ENCODE measurements at places on chromosomes 3 and 15.
A peak's percentile ranks its signal among the peaks of the same experiment; 100 is the strongest.

DNA sequence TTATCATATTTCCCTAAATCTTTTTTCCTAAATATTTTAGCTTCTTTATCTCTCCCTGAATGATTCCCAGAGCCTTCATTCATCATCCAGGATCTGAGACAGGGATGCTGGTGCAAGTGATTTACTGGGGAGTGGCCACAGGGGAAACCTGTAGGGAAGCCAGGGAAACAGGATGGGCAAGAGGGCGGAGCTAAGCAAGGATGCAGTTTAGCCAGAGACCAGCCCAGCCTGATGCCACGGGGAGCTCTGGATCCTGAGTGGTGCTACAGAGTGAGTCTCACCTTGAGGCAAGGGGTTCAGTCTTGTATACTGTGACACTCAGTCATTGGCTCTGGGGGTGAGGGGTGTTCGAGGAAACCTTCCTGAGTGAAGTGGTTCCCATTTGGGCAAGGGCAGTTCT lies 39.7 kb upstream of the LRRFIP2 start:
- DNase-seq, result no peak

DNA sequence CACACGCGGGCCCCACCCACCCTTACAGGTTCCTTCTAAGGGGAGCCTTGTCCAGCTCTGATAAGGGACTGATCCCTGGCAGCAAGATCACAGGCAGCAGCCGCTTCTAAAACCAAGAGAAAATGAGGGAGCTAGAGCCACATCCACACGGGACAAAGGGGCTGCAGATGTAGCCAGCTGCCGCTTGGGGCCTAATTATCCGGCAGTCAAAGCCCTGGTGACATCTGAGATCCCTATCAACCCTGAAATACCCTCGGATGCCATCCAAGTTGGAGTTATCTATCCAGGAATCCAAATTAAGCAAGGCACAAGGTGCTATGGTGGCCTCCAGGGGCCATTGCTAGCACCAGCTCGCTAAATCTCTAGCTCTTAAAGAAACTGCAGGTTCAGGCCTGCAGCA lies 248.3 kb downstream of the VPS13C start:
- DNase-seq, result no peak

DNA sequence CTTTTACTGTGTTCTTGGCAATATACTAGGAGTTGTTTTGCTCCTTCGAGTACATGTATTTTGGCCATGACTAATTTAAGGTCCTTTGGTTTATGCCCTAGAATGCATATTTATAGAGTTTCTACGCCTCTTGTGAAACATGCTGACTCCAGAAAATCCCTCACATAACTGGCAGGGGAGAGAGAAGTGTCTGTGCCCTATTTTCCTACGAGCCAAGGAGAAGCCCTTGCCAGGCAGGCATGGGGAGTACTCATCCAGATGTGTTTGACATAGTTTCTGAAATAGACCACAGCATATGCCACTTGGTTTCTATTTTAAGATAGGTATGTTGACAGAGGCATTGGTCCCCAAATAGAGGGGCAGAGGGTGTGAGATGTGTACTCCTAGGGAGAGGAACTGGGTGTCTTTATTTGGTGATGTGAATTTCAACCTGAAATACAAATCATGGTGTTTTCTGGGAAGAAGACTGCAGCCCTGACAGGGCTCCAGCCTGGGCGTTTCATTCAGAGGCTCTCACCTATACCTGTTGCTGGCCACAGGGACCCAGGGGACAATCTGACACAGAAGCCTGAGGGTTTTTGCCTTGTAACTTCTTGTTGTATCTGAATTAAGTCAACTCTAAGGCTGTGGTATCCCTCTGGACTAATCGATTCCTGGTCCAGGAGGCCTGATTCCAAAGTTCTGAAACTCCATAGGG lies 267.8 kb upstream of the C2CD4B start:
- DNase-seq, result no peak

DNA sequence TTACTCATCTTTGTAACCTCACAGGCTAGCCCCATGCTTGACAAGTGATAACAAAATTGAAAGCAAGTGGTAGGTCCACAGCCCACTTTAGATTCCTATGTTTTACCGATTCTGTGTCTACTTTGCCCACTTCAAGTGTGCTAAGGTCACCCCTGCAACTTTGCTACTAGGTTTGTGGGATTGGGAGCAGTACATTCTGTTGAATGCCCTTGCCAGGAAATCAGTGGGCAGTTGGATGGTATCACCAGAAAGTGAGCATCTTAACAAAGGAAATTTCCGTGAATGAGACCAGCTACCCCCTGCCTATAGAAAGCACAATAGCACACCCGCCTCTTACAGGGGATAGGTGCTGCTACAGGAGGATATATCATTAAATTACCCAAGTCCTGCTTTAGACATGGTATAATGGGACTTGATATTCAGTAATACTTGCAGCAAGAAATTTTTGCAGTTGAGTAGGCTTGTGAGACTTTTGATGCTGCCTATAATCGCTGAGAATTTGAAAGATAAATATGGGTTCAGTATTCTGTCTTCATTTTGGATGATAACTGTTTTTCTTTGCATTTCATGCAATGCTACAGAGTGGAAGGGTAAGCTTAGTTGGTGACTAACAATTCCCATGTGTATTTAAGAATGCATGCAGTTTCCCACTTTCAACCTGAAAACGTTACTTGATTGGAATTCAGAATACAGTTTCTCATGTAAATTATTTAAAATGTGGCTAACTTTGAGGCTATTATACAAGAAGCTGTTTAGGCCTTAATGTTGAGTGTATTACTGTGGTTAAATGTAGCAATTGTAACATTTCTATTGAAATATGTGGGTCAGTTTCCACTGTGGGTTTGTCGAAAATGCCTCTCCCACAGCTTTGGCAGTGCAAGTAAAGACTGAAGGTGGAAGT lies 9.5 kb downstream of the EBLN2 start:
- DNase-seq, result no peak

- no peak for DNase-seq
Measured at GRCh38 chr3:115227461-115227860, 80.4 kb upstream of the ZBTB20 start.

DNA sequence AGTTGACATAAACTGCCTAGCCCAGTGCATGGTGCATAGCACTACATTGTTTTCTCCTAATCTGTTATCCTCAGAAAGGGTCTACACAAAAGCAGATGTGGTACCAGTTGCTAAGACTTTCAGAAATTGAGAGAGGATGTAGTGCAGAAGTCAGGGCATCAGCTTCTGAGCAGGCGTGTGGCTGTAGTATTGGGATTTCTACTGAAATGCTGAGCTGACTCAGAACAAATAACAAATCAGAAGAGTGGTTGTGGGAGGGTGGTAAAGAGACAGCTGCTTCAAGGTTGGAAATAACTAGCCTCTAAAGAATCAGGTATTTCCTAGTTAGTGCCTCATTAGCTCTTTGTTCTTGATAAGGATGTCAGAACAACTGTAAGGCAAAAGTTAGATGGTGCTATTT lies 161.3 kb downstream of the AKAP13 start:
- no peak for DNase-seq

DNA sequence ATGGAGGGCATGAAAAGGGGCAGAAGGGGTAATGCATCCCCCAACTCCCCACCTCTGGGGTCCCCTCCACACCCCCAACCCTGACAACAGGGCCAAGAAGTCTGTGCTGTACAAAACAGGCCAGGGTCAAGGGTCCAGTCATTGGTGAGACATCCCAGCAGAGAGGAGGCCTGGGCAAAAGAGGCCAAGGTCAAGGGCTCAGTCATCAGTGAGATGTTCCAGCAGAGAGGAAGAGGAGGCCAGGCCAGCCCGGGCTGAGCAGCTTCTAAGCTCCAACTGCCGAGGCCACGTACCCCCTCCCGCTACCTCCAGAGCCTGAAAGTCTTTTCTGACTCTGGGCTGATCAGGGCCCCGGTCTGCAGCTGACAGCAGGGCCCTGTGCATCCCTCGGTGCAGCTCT lies 52.4 kb downstream of the LHFPL4 start:
- DNase-seq, result no peak

GRCh38 chr15:85831415-85832113 lies 36.8 kb upstream of the KLHL25 start:
- DNase-seq, result peak; percentile 25

GRCh38 chr15:89450076-89451006 lies 46.0 kb downstream of the RHCG start:
- no peak for DNase-seq

DNA sequence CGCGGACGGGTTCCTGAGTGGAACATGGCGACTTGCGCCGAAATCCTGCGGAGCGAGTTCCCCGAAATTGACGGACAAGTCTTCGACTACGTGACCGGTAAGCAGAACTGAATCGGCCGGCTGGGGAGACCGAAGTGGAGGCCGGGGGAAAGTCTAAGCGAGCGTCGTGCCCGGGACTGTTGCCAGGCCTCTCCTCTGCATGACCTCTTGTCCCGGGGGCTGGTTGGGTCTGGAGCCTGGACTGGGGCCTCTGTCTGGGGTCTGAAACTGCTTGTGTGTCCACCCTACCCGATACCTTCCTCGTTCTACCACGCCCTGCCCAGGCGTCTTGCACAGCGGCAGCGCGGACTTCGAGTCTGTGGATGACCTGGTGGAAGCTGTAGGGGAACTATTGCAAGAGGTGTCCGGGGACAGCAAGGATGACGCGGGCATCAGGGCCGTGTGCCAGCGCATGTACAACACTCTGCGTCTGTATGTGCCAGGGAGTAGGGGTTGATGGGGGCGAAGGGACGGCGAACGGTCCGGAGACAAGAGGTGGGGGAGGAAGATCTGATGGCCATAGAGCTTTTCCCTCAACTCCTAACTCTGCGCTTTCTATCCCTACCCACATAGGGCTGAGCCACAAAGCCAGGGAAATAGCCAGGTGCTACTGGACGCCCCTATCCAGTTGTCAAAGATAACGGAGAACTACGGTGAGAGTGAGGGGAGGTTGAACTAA lies at the start of gene ABCF3:
Gene ABCF3, plus strand, starts transcription at position 16 of the 718 bp plus-strand sequence. Its CDS starts 9 bp downstream, at position 25.
- DNase-seq, result no peak

Measured in activated CD4-positive, alpha-beta T cell treated with anti-CD3 and anti-CD28 coated beads, Interleukin-2, amount 50 U/mL, for 1 hour (primary cell).